Activated CD4-positive, CD25-positive, alpha-beta regulatory T cell (primary cell): ENCODE measurements at places on chromosomes 4 and X.

DNA sequence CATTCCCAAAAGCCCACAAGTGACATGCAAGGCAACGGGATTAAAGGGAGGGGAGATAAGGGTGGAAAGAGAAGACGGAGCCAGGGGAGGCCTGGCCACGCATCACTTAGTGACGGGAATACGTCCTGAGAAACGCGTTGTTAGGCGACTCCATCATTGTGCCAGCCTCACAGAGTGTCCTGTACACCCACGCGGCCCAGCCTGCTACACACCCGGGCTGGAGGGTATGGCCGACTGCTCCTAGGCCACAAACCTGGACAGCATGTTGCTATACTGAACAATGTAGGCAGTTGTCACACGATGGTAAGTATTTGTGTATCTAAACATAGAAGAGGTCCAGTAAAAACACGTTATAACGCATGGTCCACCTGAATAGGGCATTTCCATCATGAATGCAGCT, 23.4 kb downstream of the NSG1 start:
- no peak for DNase-seq

DNA sequence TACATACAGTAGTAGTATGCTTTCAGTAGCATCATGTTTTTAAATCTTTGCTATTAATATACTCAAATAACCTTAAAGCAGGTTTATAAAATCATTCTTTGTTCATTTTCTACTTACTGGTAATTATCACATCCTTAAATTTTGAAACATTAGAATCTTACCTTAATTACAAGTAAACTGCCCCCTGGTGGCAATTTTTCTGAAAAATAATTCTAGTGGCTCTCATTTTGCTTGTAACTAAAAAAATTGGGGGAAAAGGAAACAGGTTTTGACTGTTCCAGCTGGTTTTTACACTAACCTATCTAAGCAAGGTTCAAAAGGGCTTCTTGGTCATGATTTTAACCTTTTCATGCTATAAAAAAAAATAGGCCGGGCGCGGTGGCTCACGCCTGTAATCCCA, 18.5 kb upstream of the DCAF4L1 start:
- DNase-seq, result no peak

- DNase-seq, result no peak
Measured at GRCh38 chrX:40849906-40850823, 114.8 kb upstream of the MED14 start.

GRCh38 chrX:44080083-44080482, 106.9 kb upstream of the NDP start:
- no peak for DNase-seq

DNA sequence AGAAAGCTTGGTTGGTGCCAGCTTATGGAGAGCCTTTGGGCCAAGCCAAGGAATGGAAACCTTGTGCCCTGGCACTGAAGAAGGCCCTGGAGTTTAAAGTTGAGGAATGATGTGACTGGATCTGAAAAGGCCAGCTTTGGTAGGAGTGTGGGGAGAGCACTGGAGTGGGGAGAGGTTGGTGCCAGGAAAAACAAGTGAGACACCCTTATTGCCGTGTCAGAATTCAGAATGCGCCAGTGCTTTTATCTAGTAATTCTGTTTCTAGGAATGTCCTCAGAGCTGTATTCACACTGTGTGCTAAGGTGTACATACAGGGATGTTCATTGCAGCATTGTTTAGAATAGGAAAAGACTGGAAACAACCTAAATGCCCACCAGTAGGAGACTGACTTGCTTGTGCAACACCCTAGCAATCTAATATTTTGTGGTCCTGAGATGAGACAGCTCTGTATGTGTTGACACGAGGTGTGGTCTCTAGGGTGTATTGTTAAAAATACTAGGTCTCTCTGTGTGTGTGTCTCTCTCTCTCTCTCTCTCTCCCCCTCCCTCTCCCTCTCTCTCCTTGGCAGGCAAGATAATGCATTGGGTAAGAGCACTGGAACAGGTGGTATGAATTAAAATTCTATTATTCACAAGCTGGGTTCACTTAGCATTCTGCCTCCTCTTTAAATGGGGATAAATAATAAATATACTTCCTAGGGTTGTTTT, 107.8 kb downstream of the GATB start:
- no peak for DNase-seq

GRCh38 chrX:47169726-47170515, 23.7 kb upstream of the UBA1 start:
- no peak for DNase-seq

DNA sequence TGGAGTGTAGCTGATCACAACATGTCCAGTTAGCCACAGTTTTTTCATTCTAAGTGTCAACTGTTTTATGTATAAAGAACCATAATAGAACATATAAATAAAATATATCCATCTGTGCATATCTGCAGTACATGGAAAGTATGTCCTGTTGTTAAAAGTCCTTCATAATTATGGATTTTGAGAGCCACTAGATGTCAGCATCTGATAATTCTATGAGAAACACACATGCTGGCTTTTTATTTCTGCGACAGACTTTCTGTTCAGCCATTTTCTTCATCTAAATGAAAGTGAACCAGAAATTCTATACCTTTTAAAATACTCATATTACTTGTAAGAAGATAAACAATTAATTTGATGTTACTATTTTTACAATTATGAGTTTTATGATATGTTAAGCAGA, 251.5 kb downstream of the GPM6A start:
- DNase-seq, result no peak

DNA sequence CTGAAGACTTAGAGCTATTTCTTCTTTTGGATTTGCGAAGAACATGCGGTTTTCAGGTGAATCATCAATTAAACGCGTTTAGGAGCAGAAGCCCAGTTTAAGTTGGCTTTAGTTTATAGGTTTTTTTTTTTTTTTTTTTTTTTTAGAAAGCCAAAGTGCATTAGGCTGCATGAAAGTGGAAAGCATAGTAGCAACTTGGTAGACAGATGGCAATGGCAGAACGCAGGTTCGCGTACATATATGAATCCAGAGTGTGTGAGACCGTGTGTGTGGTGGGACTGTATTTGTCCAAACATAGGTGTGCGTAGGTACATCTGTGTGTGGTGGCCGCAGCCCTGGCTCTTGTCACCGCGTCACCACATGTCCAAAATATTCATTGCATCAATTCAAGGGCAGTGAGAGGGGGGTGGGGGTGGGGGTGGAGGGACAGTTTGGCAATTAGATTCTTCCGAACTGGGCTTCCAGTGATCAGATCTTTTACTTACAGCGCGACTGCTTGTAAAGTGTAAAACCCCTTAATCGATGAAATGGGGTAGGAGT, 901 bp downstream of the JADE1 start:
- DNase-seq, result no peak

GRCh38 chr4:56959100-56959499, 18.3 kb downstream of the NOA1 start:
- DNase-seq, result no peak

DNA sequence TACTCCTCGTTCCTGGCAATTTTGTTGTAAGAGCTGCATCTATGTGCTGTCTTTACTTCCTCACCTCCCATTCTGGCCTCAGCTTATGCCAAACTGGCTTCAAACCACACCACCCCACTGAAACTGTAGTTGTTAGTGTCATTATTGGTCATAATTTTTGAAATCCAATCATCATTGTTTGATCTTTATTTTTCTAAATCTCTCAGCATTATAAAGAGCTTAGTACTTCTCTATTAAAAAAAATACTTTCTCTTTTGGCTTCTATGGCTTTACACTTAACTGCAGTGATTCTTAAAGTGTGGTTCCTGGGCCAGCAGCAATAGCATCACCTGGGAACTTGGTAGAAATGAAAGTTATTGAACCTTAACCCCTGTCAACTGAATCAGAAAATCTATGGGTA, 83.5 kb upstream of the GRPR start:
- no peak for DNase-seq

GRCh38 chr4:61294936-61295335, 94.8 kb downstream of the ADGRL3 start:
- DNase-seq, result no peak
